ENCODE measurements at places on chromosomes 6 and 20.

DNA sequence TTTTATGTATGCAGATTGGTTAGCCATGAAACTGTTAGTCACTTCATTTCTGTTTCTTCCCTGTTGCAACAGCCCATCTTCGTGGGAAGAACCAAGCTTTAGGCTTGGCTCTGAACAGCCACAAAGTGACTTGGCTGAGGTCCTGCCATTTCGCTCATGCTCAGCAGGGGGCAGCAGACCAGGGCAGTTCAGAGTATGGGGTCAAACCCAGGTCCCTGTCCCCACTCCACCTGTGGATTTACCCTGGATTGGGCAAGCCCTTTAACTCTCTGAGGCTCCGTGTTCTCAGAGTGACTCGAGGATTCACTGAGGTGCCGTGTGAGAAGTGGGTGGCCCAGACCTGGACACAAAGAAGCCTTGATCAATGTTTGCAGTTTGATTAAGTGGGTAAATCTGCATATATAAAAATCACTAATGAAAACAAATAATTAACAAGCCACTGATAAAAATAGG lies 19.8 kb upstream of the MAP1LC3A start:
- peak; percentile 64 for DNase-seq

DNA sequence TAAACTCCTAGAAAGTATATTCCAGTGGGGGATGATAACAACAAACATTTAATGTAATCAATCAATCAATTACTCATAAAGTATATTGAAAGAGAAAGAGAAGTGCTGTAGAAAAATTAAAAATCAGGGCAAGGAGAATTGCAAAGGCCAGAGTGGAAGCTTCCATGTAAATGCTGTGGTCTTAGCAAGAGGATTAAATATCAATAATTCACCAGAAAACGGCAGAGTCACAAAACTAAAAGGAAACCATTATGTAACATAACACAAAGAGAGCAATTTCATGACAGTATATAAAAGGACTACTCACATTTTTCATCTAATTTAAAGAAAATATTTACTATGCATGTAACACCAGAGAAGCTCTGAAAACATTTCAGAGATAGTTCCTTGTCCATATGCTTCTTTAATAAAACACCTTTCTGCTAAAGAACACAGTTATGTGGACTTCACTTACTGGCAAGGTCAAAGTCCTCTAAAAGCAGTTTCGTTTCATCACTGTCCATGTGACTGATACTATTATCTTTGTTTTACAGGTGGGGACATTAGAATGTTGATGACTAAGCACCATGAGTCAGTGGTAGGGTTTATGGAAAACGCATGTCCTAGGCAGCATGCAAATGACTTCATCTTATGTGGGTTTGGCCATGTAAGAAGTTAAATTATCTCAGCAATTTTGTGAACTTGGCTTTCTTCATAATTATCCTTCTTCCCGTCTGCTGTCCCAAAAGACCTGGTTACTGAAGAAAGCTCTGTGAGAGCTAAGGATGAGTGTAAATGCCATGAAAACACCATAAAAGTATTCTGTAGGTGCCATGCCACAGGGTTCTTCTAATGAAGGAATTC lies 185.8 kb upstream of the TENT5A start:
- no peak for DNase-seq

GRCh38 chr6:95545226-95545625 lies 32.1 kb upstream of the MANEA start:
- no peak for DNase-seq

DNA sequence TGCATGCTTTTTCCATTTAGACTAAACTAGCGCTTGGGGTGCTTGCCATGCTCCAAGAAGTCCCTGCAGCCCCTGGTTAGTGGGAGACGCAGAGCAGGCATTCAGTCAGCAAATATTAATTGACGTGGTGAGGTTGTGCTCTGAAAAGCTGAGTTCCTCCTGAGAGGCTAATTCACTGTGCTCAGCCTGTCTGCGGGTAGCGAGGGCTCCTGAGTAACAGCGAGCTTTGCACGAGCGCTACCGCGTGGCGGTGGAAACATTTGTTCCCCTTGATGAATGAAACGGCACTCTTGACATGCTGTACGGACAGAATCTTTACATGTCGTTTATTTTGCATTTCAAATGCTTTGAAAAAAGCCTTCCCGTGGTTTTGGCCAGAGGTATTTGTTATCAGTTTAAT lies 170.6 kb upstream of the AGPAT4 start:
- no peak for DNase-seq

GRCh38 chr6:135289816-135290215 lies 108.7 kb downstream of the MYB start:
- DNase-seq, result no peak

Data from CD4-positive, alpha-beta T cell treated with Interleukin-12 subunit alpha and Interleukin-12 subunit beta, for 1 hour (primary cell).